ENCODE measurements at places on chromosomes 3 and 15. TPM values are rescaled to one million over a fixed set of nuclear protein-coding genes. Genes with fewer than 3 reads are reported as not detected.

GRCh38 chr15:40259021-40259420, 20.2 kb downstream of the PAK6 start:
- no peaks in the 10 kb centered on the region for H3K4me1 ChIP-seq
- H3K4me3 ChIP-seq, result no peak overlapping the region
- no peak overlapping the region for H3K27ac ChIP-seq
- H3K36me3 ChIP-seq, result no peaks in the 10 kb centered on the region
- no peak for DNase-seq

- H3K27me3 ChIP-seq, result peaks cover 45% of the 10 kb centered on the region
- H3K4me3 ChIP-seq, result peak overlapping the region; percentile 69
- H3K4me1 ChIP-seq, result peaks cover 9% of the 10 kb centered on the region
Observed at GRCh38 chr3:3800080-3800455, 837 bp downstream of the LRRN1 start.

GRCh38 chr3:114418107-114418506, 124.3 kb downstream of the TIGIT start:
- peak overlapping the region; percentile 79 for H3K27ac ChIP-seq
- H3K36me3 ChIP-seq, result no peaks in the 10 kb centered on the region
- peaks cover 40% of the 10 kb centered on the region for H3K4me1 ChIP-seq
- H3K4me3 ChIP-seq, result peak overlapping the region; percentile 29
- H3K27me3 ChIP-seq, result no peaks in the 10 kb centered on the region

Gene EXD1
- not detected for total RNA-seq

Gene OTOL1
- total RNA-seq, result not detected

Gene TMEM212
- not detected for total RNA-seq
